AG09319 (cell line): ENCODE measurements at places on chromosomes 1 and 21.

GRCh38 chr1:182210417-182210816 lies 148.9 kb upstream of the ZNF648 start:
- no peak for DNase-seq

DNA sequence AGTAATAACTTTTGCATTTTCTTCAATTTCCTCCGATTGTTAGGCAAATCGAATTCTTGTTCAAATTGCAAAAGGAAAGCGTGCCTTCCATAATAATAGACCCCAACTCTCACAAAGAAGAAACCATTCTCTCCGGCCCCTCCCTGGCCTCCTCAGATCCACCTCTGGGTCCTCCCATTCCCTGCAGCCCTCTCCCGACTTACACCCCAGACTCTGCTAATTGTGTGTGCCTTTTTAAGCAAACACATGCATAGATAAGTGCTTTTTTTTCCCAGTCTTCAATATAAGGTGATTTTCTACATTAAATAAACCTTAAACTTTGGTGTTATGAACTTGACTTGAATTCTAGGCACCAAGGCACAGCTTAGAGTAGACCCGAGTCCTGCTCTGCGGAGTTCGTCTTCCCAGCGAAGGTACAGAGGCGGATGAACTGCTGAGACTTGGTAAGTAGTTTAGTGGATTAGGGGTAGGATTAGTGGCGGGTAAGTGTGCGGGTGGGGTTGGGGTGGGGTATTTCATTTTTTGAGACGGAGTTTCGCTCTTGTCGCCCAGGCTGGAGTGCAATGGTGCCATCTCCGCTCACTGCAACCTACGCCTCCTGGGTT lies 1.5 kb downstream of the L1TD1 start:
- no peak for DNase-seq

GRCh38 chr1:205191622-205192021 lies 19.9 kb downstream of the DSTYK start:
- no peak for DNase-seq

- no peak for DNase-seq
These were observed 1347.0 kb upstream of the ADGRL2 start for GRCh38 chr1:80453775-80454174.

DNA sequence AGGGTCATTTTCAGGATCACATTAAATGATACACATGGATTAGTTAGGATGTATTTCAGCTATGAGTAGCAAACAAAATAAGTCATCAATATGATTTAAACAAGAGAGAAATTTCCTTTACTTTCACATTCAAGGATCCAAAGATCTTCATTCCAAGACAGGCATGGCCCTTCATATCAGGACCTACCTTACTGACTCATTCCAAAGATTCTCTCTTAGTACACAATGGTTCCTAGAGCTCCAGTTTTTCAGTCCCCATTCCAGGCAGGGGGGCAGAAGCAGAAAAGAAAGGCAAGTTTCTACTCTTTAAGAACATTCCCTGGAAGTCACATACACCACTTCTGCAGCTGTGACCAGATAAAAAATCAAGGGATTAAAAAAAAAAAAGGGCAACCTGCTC lies 23.7 kb downstream of the RGS2 start:
- DNase-seq: no peak

- DNase-seq: no peak
These were observed 276.7 kb downstream of the KCNH1 start for GRCh38 chr1:210857146-210857663.

GRCh38 chr1:205309741-205310140 lies 11.8 kb downstream of the NUAK2 start:
- no peak for DNase-seq
